NCI-H1930 (cell line): ENCODE measurements at places on chromosomes 12 and 14.

DNA sequence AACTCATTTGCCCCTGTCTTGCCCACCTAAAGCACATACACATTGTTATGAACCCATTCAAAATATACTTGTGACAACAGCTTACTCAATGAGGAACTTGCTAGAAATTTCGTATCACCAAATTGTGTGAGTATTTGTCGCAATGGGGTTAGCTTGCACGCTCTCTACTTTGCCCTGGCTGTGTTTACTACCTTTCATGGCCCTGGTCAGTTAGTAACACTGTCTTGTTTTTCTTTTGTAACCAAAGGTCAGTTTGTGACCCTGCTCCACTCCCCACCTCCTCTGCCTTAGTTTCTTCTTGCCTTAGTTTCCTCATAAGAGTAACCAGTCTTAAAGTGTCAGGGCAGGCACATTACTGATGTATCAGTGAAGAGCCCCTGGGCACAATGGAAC, 205.8 kb upstream of the EEA1 start:
- DNase-seq = no peak

DNA sequence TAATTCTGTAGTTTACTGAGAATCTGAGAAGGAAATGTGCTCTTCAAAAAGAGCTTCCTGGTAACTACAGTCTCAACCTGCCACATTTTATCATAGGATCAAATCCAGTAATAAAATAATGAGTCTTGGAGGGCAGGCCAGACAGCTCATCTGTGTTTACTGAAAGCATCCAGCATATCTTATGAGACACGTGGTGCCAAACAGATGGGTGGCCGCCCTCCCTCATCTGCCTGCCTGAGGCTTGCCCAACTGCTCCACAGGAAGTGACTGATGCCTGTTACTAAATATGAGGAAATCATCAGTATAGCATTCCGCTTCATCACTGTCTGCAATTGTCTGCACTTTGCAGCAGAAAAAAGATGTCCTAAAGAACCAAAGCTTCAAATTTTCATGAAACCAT, 13.5 kb downstream of the DHRS7 start:
- DNase-seq = no peak

DNA sequence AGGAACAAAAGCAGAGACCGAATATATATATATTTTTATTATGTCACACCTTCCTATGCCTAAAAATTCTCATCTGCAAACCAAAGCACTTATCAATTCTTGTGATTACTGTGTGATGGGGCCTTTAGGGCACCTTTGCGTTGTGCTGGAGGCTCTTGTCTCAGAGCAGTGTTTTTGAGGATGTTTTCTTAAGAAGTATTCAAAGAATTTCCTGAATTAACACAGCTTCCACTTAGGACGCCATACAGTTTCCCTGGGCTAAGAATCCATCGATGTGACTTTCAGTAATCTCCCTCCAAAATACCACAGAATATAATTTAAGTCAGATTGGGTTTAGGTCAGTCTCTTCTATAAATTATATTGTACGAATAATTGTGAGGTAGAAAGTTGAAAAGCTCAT, 22.0 kb upstream of the HIF1A start:
- no peak for DNase-seq

DNA sequence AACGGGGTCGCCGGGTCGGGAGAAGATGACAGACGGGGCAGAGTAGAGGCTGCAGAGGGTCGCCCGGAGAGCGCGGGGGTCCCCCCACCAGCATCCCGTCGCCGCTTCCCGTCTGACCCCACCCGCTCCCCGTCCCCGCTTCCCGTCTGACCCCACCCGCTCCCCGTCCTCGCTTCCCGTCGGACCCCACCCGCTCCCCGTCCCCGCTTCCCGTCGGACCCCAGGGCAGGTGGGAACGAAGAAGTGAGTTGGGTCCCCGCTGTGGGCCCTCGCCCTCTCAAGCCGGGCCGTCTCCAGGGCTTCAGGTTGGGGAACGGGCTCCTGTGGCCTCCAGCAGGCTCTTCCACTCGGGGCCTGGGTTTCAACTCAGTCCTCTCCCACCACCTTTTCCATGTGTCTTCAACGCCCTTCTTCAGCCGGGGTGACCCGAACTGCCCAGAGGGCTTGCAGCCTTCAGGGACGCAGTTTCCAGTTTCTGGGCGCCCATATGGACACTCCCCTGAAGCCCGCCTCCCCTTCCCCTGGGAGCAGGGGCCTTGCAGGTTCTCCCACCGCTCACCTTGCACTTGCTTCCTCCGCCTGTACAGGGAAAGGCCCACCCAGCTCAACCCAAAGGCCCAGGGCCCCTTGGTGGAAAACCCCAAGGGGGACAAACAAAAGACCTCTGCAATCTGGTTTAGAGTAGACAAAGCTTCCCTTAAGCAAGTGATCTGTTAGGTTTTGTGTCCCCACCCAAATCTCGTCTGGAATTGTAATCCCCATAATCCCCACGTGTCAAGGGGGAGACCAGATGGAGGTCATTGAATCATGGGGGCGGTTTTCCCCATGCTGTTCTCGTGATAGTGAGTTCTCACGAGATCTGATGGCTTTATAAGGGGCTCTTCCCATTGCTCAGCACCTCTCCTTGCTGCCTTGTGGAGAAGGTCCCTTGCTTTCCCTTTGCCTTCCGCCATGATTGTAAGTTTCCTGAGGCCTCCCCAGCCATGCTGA, 66.5 kb downstream of the TNFAIP2 start:
- DNase-seq = no peak

- no peak for DNase-seq
Measured at GRCh38 chr12:2382370-2383155, 329.8 kb downstream of the CACNA1C start.

DNA sequence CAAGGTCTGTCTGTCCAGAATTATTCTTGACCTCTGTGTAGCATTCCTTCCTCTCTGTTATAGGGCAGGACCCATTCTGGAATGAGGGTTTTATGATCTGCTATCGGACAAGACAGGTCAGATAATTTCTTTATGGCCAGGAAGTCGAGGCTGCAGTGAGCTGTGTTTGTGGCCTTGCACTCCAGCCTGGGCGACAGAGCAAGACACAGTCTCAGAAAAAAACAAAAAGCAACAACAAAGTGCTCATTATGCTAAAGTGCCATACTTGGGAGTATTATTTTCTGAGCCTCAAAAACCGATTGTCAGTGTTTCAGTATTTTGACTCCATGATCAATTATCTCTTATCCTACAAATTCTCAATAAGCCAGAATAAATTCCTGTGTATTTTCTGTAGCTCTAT, 4.1 kb downstream of the CIPC start:
- no peak for DNase-seq

DNA sequence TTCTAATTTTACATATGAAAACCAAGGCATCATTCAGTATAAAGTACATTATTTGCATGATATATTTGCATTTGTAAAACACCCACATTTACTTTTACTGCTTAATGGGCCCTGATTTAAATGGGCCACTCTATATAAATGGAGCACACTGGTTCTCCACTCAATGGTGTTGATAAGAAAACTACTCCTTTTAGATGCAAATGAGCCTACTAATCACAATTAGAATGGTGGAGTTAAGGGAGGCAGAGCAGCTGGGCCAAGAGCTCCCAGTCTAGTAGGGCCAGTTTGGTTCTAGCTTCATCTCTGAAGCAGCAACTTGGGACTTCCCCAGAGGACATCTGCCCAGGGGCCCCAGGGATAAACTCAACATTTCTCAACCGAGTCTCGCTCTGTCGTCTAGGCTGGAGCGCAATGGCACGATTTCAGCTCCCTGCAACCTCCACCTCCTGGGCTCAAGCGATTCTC, 120.7 kb downstream of the FOXN3 start:
- DNase-seq = no peak

DNA sequence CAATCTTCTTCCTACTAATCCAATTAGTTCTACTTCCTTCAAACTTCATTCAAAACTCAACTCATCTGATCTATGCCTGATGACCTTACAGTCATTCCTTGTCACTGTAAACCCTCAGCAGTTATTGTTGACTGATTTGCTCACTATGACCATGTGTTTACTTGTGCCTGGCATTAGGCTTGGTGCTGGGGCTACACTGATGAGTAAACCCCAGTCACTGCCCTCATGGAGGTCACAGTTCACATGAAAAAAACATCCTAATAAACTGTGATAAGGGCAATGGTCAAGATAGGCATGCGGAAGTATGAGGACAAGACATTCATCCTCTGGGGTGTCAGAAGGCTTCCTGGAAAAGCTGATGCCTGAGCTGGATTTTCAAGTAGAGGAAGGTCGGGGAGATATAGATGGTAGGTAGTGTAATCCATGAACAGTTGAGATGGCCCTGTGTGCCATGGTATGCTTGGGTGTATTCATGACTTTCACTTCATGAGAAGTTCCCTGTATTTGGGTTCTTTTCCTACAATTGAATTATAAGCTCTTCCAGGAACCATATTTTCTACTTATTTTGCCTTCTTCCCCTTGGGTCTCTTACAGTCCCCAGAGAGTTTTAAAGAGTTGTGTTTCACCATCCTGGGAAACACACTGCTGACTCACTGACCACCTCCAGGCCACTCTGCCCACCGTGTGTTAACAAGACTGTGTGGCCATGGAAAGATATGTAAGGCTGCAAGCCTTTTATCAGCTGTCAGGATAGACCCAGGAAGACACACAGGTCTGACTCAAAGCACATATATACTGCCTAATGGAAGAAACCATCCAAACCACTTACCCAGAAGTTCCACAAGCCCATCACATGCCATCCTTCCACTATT, 38.7 kb upstream of the DUSP6 start:
- no peak for DNase-seq

DNA sequence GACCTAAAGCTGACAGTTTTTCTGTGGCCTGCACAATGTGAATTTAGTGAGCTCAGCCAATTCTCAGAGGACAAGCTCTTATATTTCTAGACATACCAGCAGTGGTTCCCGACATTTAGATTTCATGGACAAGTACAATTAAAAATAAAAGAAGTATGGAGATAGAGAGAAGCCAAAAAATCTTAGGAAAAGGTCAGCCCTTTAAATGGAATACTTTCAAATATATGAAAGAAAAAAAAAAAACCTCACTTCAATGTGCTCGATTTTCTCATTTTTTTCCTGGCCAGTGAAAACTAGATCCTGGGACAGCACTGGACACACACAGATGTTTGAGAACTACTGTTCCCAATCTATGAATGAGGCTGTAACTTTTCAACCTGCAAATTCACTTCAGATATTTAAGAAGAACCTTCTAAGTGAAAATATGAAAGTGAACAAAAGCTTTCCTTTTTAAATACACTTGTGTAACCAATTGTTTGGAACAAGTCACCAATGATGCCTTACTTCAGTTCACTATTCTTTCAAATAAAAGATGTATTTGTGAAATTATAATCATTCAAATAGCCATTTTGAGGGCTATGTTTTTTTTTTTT, 109.4 kb downstream of the SLC38A1 start:
- no peak for DNase-seq

GRCh38 chr12:11839091-11839641, 189.7 kb downstream of the ETV6 start:
- no peak for DNase-seq

DNA sequence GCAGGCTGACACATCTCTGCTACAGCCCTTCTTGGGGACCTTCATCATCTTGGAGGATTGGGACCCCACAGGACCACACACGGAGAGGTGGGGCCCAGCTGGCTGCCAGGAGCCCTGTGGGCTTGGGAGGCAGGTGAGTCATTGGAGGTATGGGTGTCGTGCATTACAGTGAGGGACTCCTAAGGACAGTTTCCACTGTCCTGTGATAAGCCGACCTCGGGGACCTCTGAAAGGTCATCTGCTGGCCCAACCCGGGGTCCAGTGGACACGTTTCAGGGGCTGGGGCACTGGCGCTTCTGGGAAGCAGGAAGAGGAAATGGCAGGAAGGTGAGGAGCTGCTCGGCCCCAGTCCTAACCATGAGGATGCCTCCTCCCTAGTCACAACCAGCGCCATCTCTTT, 238.0 kb downstream of the BCL11B start:
- DNase-seq = no peak

DNA sequence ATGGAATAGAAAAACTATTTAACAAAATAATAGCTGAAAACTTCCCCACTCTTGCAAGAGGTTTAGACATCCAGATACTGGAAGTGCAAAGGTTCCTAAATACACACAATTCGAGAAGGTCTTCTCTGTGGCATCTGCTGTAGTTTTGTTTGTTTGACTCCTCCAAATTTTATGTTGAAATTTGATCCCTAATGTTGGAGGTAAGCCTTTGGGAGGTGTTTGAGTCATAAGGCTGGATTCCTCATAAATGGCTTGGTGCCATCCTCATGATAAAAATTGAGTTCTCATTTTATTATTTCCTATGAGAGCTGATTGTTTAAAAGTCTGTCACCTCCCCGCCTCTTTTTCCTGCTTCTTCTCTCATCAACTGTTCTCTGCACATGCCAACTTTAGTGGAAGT, 182.7 kb downstream of the MYRFL start:
- no peak for DNase-seq

DNA sequence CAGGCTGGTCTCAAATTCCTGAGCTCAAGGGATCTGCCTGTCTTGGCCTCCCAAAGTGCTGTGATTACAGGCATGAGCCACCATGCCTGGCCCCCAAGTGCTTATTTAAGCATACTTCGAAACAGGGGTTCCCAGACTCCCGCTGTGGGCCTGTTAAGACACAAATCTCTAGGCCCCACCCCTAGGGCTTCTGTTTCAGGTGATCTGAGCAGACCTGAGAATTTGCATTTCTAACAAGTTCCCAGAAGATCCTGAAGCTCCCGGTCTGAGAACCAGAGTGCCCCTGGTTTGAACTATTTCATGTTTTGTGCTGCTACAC, 25.0 kb downstream of the GCH1 start:
- no peak for DNase-seq

DNA sequence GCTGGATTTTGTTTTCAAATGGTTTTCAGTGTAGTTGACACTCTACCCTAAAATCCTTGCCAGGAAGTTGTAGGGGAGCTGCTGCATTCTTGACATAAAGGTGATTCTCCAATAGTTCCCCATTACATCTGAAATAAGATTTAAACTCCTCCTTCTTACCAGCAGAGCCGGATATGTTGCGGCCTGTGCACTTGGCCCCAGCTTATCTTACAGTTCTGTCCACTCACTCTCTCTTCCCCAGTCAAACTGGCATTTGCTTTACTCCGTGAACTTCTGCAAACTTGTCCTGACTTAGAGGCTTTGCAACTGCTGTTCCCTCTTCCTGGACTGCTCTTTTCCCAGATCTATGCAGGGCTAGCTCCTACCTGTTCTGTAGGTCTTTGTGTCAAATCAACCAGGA, 929.5 kb downstream of the VRK1 start:
- no peak for DNase-seq

- no peak for DNase-seq
Measured at GRCh38 chr14:55968741-55969140, 149.5 kb upstream of the PELI2 start.

DNA sequence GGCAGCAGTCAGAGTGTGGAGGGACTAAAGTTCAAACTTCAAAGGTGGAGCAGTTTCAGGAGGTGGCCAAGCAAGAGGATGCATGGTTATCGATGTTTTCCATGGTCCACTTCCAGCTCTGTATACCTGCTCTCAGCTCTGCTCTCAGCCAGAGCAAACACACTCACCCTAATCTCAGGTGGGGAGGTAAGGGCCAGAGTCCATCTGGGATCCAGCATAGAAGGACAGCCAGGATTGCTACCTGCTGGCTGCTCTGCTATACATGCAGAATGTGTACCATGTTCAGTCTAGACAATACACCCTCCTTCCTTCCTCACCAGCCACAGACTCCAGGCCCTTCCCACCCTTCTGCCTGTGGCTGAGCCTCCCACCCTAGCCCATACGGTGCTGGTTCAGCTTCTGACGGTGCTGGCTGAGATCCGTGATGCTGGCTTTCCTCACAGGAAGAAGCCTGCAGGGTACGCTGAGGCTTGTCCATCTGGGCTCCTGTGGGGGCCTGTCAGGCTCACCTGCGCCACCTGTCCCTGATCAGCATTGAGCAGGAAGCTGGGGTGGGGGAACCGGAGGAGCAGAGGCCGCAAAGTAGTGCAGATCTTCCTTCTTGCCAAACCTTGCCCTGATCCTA, 2.4 kb downstream of the CBLN3 start:
- no peak for DNase-seq
